MG63 (cell line): ENCODE measurements at places on chromosomes 13 and 19.

DNA sequence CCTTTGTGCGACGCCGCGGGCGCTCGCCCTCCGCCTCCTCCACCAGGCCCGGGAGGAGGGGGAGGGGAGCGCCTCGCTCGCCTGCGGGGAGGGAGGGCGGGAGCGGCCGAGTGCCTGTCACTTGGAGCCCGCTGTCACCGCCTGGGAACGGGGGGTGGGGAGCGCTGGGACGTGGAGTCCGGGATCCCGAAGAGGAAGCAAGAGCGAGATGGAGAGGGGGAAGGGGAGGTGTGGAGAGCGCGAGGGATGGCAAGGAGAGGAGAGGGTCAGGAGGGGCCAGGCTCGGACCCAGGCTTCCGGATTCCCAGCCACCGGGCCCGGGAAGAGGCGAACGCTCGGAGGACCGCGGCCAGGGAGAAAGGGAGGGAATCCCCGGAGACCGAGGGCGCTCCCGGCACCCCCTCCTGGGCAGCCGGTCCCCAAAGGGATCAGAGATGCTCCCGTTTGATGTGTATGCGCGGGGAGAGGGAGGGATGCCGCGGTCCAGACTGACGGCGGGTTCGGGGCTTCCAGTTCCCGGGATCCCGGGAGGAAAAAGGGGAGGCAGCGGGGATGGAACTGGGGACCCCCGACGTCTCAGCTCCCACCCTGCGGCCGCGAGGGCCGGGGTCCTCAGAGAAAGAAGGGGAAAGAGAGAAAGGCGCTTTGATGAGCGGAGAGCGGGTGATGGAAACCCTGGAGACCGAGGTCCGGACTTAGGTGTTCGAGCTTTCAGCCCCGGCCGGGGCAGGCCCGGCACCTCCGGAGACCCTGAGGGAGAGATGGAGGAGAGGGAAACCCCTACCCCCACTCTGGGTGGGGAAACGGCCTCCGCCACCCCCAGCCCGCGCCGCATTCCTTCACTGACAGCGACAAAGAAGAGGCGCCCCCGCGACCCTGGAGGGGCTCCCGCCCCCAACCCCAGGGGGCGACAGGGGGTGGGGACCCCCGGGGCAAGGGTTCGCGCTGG lies 4.7 kb upstream of the DPF1 start:
- DNase-seq = no peak

DNA sequence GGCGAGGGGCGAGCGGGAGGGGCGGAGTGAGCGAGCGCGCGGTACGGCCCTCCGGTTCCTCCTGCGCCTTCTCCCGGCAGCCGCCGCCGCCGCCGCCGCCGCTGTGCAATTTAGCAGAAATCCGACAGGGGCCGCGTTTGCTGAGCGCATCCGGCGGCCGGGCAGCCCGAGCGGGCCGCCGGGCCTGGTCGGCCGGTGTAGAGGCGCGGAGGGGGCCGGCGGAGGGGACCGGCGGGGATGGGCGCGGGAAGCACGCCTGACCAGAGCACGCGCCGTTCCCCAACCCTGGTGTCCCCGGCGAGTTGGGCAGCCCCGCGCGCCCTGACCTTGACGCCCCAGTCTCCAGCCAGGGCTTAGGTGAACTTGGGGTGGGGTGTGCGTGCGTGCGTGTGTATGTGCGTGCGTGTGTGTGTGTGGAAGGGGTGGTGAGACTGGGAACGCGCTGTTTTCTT lies 144.5 kb upstream of the ZNF536 start:
- peak; percentile 77 for DNase-seq

GRCh38 chr13:62687732-62688131 lies 1272.1 kb upstream of the PCDH20 start:
- DNase-seq = no peak

DNA sequence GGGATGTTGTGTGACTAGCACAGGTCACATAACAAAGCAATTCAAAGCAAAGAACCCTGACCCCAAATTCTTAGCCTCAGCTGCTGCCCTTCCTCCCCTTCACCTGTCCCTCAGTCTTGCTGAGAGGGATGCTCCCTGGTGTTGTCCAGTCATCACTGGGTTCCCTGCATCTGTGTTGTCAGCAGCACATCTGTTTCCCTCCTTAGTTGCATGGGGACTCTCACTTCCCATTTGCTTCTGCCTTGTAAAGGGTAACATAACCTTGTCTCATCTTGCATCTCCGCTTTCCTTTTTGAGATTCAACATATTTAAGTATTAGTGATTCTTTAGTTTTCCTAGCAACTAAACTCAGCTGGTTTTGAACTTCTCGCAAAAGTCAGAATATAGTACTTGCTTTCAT lies 54.0 kb downstream of the SPATA13 start:
- DNase-seq = no peak

- no peak for DNase-seq
Measured at GRCh38 chr13:110628952-110629701, 13.8 kb downstream of the NAXD start.

GRCh38 chr19:44905437-44906160 lies at the start of gene APOE:
Gene APOE, plus strand, starts transcription at chr19:44905796. Its CDS starts 829 bp downstream, at chr19:44906625.
- DNase-seq = no peak

GRCh38 chr19:34851277-34851804 lies 75.4 kb upstream of the ZNF30 start:
- DNase-seq = no peak

DNA sequence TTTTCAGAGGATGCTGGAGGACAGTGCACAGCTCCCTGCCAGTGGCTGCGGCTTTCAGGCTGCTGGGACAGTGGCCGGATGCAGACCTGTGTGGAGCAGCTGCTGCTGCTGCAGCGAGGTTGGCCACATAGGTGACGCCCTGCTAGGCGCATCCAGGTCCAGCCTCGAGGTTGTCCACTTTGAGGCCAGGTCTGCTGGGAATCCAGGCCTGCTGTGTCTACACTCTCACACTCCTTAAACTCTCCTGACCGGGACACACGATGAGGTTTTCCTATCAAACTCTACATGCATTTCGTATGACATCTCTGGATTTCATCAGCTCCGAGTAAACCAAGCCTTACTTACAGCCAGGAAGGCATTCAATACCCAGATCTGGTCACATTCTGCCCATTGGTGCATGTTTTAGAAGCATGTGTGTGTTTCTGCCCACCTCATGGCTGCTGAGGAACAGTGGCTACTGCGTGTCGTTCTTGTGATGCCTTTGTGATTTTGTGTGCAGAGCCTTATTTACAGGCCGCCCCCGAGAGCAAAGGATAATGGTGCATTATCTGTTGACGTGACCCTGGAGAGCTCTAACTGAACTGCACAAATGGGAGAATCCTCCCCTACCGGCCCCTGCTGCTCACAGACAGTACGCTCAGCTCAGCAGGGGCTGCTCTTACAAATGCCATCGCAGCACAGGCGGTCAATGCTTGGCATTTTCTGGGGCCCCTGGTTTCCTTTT lies 12.3 kb upstream of the MCF2L start:
- DNase-seq = no peak

DNA sequence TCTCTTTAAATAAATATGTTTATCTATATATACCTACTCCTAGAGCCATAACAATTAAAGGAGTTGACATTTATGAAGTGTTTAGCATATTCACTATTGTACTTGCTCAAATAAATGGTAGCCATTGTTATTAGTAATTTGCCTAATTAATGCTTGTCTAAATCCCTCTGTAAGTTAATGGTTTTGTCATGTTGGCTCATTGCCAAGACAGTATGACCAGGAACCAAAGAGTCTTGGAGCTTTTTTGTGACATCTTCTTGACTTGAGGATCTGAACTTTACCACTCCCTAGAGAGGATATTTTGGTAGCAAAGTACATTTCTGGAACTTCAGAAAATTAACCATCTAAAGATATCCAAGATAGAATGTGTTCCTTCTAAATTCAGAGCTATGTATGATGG lies 15.5 kb downstream of the FRY start:
- no peak for DNase-seq

- DNase-seq = no peak
Measured at GRCh38 chr13:112831196-112831595, 137.8 kb upstream of the MCF2L start.

DNA sequence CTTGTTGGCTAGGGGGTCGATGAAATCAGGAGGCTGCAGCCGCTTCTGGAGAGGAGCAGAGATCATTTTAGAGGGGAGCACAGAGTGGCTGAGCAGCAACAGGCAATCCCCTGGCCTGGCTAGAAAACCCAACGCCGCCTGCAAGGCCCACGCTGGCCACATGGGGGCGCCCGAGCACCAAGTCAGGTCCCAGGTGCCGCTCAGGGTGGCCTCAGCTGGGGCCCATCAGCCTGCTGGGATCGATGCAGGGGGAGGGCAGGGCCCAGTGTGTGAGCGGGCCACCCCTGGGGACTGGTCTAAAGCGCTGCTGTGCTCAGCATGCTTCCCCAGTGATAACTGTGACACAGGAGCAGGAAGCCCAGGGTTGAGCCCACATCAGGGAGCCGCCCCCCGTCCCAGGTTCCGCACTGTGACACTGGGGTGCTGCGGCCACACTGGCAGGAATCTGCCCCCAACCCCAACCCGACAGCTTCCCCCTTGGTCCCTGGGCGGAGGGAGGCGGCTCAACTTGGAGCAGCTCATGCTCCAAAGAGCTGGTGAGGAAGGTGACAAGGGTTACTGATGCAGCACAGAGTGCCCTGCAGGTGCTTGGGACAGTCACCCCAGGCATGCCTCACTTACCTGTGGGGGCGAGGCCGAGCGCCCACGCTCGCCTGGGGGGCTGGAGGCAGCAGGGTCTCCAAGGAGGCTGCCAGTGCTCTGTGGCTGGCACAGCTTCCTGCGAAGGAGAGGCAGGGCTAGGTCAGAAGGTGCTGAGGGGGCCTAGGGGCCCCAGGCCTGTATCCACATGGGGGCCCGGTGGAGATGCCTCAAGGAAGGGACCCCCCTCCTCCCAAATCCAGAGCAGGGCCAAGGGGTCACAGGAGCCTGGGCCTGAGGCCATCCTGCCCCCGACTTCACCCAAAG lies 13.3 kb upstream of the ISYNA1 start:
- peak; percentile 78 for DNase-seq

DNA sequence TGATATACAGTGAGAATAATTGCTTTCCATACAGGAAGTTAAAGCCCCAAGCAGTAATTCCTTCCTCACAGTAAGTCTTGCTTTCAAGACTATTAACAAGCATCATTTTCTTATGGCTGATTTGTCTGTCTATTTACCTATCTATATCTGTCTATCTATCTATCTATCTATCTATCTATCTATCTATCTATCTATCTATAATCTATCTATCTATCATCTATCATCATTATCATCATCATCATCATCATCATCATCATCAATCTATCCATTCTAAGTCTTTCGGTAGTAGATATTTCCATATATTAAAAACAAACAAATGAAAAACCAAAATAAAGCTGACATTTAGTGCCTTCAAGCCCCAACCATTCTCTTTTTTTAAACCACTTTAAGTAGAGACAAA lies 224.4 kb upstream of the RXFP2 start:
- DNase-seq = no peak

DNA sequence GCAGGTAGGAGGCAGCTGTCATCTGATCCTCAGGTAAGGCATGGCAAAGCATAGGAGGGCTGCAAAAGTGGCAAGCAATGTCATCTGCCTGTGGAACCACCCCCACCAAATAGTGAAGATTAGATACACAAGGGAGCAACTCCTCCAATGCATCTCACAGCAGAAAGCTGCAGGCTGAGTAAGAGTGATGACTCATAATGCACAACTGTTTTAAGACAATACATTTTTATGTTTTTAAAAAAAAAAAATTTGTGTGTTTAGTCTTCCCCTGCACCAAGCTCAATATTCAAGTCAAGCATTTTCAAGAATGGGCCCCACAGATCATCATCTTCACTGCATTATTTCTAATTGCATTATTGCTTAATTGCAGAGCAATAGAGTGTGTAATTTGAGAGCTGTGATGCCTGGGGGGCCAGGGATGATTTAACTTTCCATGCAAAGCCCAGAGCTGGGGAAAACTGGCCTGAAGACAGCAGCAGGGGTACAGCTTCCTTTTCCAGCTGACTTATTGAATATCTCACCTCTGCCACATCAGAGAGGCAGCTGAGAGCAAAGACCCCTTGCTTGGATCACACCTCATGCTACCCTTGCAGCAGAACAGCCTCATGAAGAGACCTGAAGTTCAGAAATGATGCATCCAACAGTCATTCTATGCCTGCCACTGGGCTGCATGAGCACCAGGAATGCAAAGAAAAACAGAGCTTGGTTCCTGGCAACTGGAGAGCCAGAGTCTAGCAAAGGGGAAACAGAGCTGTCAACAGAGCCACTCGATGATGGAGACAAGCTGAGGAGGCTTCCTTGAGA lies 22.7 kb upstream of the POP4 start:
- no peak for DNase-seq

- no peak for DNase-seq
Measured at GRCh38 chr19:21850656-21851255, 14.8 kb upstream of the ZNF43 start.

DNA sequence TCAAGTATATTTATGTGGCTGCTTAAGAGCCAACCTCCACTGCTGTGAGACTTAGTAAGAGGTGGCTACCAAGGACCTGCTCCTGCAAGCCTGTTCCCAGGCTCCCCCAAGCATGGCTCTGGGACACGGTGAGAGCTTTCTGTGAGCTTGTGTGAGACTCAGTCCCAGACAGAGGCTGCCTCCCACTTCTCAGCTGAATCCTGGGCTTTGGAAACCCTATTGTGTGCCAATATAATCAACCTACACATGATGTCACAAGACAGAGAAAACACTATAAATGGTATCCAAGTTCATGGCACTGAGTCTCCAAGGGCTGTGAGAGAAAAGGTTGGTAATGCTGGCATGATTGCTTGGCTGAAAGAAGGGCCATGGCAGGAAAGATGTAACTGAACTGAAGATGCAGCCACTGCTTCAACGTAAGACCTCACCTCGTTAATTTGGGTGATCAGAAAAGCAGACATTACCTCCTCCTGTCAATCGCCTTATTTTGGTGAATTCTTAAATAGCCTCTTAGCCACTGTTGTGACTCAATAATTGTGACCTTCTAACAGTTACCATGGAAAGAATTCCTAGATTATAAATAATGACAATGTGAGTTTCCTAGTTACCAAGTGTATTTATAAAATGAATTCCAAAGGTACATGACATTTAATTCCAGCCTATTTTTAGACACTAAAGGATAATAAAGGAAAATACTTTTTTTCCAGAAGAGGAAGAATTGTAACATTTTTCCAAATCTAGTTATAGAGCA lies 332.0 kb downstream of the IRS2 start:
- no peak for DNase-seq

DNA sequence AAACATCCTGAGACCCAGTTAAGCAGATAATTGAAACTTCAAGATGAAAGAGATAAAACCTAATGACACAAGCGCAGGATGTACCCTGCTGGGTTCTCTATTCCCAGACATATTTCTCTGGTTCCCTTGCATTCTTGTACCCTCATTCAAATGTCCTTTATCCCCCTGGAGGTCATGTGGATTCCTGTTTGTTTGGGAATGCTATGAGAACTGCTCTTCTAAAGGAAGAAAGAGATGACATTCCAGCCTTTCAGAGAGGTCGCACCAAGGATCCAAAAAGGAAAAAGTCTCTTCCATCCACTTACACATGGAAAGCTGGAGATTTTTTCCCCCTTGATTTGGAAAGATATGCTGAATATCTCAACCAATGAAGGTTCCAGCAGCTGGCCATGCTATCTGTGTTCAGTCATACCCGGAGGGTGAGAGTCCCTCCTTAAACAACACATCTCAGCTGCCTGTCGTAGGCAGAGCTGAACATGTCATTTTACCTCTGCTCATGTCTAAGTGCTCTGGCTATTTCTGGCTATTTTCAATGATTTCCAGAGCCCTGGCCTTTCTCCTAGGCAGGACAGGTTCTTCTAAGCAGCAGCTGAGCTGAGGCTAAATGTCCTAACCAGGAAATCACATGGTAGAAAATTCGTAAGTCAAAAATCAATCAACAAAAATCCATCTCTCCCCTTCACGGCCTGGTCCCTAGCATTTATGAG lies 52.5 kb downstream of the C13orf42 start:
- no peak for DNase-seq

GRCh38 chr19:12833738-12834565 lies 427 bp downstream of the RTBDN start:
- DNase-seq = peak; percentile 58
